Mesothelial cell of epicardium (in vitro differentiated cells): ENCODE measurements at places on chromosomes 5 and 9.

GRCh38 chr5:129661366-129662035 lies 86.4 kb upstream of the MINAR2 start:
- no peak for DNase-seq

DNA sequence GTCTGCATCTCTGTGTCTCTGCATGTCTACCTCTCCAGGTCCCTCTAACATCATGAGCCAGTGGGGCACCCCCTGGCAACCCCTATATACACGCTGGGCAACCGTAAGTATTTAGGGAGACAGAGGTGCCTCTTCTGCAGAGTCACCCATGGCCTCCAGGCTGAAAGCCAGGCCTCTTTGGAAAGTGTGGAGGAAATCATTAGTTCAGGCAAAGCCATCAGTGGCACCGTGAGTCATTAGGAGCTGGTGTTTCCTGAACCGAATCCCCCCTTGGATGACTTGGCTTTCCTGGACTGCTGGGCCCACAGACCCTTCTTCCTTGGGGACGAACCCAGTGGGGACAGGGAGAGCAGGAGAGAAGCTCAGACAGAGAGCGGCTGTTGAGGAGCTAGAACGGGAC lies 174.8 kb downstream of the OLFM1 start:
- DNase-seq = no peak

- no peak for DNase-seq
Measured at GRCh38 chr9:69945671-69946141, 97.9 kb upstream of the MAMDC2 start.

GRCh38 chr9:122039234-122039633 lies 53.9 kb downstream of the TTLL11 start:
- no peak for DNase-seq

DNA sequence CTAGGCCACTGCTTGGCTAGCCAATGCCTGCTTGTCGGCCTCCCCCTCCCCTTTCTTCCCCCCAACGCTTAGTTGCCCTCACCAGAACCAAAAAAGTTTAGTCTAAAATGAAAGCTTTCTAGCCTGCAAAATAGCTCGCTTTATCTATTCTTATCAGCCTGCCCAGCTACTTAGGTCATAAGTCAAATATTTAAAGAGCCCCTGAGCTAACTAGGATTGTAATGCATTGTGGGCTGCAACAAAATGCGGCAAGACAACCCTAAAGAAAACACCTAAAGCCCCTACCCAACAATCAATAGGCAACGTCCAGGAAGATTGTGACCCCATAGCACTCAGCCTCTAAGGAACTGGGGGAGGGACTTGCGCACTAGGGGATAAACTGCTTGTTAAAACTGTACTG lies 38.6 kb upstream of the PCSK5 start:
- no peak for DNase-seq
